ENCODE measurements at places on chromosomes 1 and 21. TPM values are rescaled to one million over a fixed set of nuclear protein-coding genes. Genes with fewer than 3 reads are reported as not detected.

DNA sequence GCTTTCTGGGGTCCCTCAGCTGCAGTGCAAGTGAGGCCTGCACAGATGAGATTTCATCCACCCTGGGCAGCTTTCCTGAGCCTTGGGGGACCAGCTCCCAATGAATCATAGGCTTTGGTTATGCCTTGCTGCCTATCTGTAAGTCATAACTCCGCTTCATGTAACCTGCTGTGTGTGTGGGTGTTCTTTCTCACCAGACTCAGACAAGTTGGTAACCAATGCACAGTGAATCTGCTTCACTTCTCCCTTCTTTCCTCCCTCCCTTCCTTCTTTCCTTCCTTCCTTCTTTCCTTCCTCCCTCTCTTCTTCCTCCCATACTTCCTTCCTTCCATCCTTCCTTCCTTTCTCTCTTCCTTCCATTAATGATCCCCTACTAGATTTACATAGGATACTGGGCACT lies 34.4 kb upstream of the PSMB2 start:
- H3K4me1 ChIP-seq = no peaks in the 10 kb centered on the region
- no peak for DNase-seq
- no peaks in the 10 kb centered on the region for H3K27me3 ChIP-seq
- no peak overlapping the region for H3K27ac ChIP-seq

DNA sequence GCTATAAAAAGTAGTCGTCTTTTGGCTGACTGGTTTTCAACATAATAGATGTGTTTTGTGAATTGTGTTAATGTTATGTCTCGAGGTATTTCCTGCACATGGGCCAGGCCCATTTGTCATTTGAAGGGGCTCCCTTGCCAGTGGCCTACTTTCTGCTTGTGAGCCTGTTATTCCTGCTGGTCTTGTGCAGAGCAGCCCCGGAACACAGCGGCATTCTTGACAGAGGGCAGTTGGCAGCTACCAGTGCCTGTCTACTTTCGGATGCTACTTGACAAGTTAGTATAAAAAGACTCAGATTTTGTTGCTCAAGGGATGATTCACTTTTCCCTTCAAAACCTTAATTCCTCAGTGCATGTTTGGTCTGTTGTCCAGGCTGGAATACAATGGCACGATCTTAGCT lies 28.5 kb downstream of the PGM1 start:
- no peak overlapping the region for H3K4me3 ChIP-seq
- no peak overlapping the region for H3K27ac ChIP-seq
- no peaks in the 10 kb centered on the region for H3K27me3 ChIP-seq

DNA sequence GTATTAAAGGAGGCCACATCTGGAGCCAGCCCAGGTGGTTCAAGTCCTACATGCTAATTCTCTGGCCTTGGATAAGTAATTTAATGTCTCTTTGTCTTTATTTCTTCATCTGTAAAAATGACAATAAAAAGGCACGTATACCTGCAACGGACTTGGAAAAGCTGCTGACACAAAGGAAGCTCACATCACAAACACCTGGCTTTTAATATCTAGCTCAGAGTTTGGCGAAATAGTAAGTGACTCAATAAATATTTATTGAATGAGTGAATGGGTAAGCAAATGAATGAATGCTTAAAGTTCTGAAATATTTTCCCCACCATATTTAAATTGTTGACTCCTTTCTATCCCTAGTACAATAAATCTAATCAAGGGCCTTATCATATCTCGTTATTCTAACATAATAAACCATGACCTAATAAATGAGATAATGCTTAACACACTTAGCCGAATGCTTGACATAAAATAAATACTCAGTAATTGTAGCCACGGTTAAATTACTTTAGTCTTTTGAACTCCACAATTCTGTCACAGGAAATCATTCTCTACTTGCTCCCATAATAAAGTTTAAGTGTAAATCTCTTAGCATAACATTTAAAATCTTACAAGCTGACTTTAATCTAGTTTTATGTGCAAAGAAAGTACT lies 74.7 kb upstream of the PALMD start:
- no peak for DNase-seq
- H3K36me3 ChIP-seq = no peaks in the 10 kb centered on the region
- no peak overlapping the region for H3K4me3 ChIP-seq
- no peaks in the 10 kb centered on the region for H3K27me3 ChIP-seq
- no peak overlapping the region for H3K27ac ChIP-seq

DNA sequence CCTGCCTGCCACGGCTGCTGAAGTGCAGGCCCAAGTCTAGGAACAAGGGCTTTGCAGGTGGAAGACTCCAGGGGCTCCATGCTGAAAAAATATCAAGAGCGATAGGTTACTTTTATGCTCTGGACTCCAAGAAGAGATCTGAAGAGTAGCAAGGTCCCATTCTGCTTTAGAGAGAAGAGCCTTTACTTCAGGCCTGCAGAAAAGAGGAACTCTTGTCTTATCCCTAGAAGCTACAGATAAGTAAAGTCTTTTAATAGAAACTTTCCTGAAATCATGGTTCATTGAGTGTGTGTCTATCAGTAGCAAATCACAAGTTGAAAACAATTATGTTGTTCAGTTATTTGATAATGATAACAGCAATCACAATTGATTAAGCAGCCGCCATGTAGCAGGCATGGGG lies 113.3 kb downstream of the TNR start:
- H3K27me3 ChIP-seq = no peaks in the 10 kb centered on the region
- peaks cover 2% of the 10 kb centered on the region for H3K4me1 ChIP-seq
- no peaks in the 10 kb centered on the region for H3K36me3 ChIP-seq
- DNase-seq = no peak
- no peak overlapping the region for H3K4me3 ChIP-seq
- H3K27ac ChIP-seq = no peak overlapping the region

- no peaks in the 10 kb centered on the region for H3K27me3 ChIP-seq
- H3K27ac ChIP-seq = no peak within 1 kb of the TSS
- no peak for DNase-seq
- H3K36me3 ChIP-seq = no peaks in the 10 kb centered on the region
- no peak within 1 kb of the TSS for H3K4me3 ChIP-seq
- no peaks in the 10 kb centered on the region for H3K4me1 ChIP-seq
These were observed at the start of gene FCER1A for GRCh38 chr1:159302095-159302494. Gene FCER1A, plus strand, starts transcription at chr1:159302336. Its CDS starts 29 bp downstream, at chr1:159302365.

DNA sequence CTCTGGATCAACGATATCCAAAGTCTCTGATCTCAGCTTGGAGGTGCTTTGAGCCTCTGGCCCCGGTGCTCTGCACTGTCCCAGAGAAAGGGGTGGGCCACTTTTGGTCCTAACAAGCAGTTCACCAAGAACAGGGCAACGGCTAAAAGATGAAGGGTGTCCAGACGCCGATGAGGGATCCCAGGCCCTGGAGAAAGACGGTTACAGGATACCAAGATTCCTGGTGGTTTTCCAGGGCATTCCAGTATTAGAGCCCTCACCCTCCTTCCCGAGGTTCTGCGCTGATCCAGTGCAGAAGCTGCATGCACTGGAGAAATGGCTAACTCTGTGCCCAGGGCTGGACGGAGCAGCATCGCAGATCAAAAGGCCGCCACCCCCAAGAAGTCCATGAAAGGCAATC lies 149.9 kb upstream of the IRF2BP2 start:
- H3K4me3 ChIP-seq = no peak overlapping the region
- H3K27ac ChIP-seq = no peak overlapping the region
- H3K36me3 ChIP-seq = no peaks in the 10 kb centered on the region
- DNase-seq = no peak

DNA sequence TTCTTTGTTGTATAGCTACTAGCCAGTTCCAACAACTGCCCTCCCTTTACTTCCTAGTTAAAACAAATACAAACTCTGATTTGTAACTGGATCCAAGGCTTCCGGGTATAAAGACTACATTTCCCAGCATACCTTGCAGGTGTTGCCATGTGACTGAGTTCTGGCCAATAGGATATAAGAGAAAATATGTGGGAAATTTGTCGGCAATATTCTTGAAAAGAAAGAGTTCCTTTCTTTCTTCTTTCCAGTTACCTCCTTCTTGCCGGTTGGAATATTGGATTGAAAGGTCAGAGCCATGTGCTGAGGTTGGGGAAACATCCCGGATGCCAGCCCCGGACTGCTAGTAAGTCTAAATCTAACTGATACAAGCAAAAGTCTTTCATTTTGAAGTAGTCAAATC lies 23.0 kb upstream of the ZBTB40 start:
- H3K27ac ChIP-seq = no peak overlapping the region
- DNase-seq = peak; percentile 61
- H3K27me3 ChIP-seq = no peaks in the 10 kb centered on the region

DNA sequence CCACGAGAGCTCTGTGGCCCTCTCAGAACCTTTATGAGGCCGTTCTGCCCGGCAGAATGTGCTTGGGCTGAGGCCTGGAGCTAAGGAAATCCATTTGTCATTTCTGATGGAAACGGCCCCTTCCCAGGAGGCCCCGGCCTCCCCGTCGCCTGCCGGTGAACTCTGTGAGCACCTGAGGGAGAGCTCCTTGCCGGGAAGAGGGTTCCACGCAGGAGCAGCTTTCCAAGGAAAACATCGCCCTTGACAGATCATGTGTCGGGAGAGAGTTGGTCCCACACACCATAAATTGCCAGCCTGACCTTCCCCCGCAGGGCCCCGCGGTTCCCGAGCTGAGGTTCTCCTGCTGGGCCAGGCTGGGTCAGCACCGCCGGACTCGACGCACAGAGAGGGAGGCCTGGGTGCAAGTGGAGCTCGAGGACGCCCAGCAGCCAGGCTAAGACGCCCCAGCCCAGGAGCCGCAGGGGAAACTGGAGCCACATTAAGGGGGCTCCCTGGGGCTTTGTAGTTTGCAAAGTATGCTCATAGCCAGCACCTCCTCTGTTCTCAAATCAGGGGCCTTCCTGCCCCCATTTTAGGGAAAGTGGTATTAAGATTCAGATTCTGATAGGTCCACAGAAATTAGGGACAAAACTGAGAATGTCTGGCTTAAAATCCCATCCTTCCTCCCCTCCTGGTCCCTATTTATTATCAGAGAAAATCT lies 239.5 kb downstream of the FOXD2 start:
- no peak overlapping the region for H3K27ac ChIP-seq
- H3K27me3 ChIP-seq = no peaks in the 10 kb centered on the region
- DNase-seq = peak; percentile 44
- H3K4me1 ChIP-seq = no peaks in the 10 kb centered on the region

DNA sequence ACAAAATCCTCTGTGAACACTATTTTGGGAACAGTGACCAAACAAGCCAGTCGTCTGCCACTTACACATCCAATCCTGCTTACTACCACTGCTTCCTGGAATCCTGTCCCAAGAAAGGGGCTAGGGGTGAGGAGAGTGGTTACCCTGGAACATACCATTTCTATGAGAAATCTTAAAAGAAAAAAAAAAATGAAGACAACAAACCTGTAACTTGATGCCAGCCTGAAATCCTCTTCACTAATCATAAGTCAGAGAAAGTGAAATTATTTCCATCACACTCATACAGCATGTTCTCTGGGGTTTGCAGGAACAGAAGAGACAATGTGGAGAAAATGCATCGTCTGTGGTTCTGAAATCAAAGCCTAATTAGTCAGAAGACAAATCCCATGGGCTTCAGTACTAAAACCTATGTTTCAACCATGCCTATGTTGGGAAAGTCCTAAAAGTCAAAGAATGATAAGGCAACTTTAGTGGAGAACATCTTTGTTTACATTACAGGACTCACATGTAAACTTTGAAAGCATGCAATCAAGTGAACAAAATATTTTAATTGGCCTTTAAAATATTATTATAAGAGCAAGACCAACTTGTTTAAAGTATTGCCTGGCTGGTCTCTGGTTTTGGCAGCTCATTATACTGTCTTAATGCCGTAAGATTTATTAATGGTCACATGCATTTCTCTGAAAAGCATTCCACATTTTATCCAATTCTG lies 220.7 kb downstream of the LTN1 start:
- no peak overlapping the region for H3K27ac ChIP-seq
- H3K27me3 ChIP-seq = peaks cover 36% of the 10 kb centered on the region
- no peak for DNase-seq
- no peak overlapping the region for H3K4me3 ChIP-seq
- H3K36me3 ChIP-seq = no peaks in the 10 kb centered on the region
- H3K4me1 ChIP-seq = peaks cover 3% of the 10 kb centered on the region

DNA sequence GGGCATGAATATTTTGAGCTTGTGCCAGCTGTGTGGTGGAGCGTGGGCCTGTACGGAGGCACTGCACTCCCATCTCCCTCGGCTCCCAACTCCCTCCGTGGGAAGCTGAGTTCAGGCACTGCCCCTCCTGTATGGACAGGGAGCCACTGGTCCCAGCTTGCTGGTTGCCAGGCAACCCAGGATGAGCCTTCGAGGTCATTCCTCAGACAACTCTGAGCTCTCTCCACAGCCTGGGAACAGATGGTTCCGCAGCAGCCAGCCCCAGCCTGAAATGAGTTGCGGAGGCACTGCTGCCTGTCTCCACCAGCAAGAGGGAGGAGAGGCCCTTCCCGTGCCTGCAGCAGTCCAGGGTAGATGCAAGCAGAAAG lies 58.4 kb upstream of the TENT5B start:
- H3K4me1 ChIP-seq = no peaks in the 10 kb centered on the region
- DNase-seq = peak; percentile 64
- no peaks in the 10 kb centered on the region for H3K36me3 ChIP-seq

- H3K27me3 ChIP-seq = peaks cover 94% of the 10 kb centered on the region
- no peaks in the 10 kb centered on the region for H3K4me1 ChIP-seq
- H3K27ac ChIP-seq = no peak within 1 kb of the TSS
- no peaks in the 10 kb centered on the region for H3K36me3 ChIP-seq
- H3K4me3 ChIP-seq = peak within 1 kb of the TSS; percentile 73
These were observed at the start of gene CSMD2 for GRCh38 chr1:34164771-34165391. Gene CSMD2, minus strand, starts transcription at chr1:34165230. Its CDS starts 133 bp downstream, at chr1:34165097.

GRCh38 chr1:82227306-82228095 lies 426.8 kb downstream of the ADGRL2 start:
- no peak for DNase-seq
- H3K36me3 ChIP-seq = no peaks in the 10 kb centered on the region
- peaks cover 3% of the 10 kb centered on the region for H3K4me1 ChIP-seq

DNA sequence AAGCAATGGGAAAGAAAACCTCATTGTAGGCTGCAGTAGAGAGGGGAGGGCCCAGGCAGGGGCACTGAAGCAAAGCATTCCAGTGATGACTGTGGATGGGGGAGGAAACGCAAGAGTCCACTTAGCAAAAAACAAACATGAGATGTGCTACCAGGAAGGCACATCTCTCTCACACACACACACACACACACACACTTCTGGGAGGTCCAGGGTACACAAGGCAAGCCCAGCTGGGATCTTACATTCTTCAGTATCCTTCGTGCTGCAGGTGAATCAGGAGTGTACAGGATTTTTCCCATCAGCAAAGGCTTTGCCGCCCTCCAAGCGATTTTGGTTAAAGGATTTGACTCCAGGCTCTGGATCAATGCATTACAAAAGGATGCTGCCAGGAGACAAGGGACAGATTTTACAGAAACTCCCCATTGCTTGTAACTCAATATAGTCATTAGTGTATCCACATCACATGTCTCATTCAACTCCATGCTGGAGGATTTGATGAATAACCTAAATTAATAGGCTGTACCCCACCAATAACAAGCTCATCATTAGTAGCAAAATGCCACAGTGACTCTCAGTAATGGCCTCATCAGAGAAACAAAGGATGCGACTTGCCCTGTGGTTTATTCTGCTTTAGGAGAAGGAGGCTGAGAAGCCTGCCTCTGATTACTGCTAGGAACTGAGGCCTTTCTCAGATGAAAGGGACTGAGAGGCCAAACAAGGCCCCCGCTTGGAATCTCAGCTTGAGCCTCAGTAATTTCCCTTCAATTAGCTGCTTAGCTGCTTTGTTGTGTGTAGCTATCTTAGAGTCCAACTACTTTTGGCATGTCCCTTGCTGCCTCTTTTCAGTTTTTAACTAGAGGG lies 41.6 kb downstream of the ABCA4 start:
- peak overlapping the region; percentile 22 for H3K27ac ChIP-seq
- DNase-seq = no peak
- H3K4me1 ChIP-seq = peaks cover 6% of the 10 kb centered on the region
- no peaks in the 10 kb centered on the region for H3K27me3 ChIP-seq

Gene HHAT
- 9.6 TPM for total RNA-seq

Gene SNX7
- total RNA-seq = 37.5 TPM

Gene GABRD
- not detected for total RNA-seq

All from endodermal cell (in vitro differentiated cells).